Effector memory CD8-positive, alpha-beta T cell (primary cell): ENCODE measurements at places on chromosomes 3 and 15.

- DNase-seq = no peak
Measured at GRCh38 chr3:24526640-24527212, 32.1 kb upstream of the THRB start.

DNA sequence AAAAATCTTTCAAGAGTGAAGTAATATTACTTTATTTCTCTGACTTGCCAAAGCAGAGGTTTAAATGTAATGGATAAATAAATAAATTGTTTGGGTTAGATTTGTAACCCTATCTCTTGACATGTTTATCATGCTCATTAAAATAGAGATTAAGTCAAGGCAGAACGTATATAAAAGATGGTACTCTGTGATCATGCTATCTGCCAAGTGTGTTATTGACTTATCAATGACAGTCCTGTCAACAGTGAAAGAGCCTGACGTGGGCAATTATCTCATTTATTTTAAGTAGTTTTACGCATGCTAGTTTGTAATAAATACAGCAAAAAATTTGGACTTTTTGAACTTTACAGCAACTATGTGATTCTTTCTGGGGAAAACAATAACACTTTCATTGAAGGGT, 43.7 kb downstream of the PROS1 start:
- no peak for DNase-seq

GRCh38 chr15:98650417-98651035, 2.2 kb downstream of the IGF1R start:
- DNase-seq = peak; percentile 44

- no peak for DNase-seq
Measured at GRCh38 chr15:63344731-63345390, 36.8 kb downstream of the CA12 start.

DNA sequence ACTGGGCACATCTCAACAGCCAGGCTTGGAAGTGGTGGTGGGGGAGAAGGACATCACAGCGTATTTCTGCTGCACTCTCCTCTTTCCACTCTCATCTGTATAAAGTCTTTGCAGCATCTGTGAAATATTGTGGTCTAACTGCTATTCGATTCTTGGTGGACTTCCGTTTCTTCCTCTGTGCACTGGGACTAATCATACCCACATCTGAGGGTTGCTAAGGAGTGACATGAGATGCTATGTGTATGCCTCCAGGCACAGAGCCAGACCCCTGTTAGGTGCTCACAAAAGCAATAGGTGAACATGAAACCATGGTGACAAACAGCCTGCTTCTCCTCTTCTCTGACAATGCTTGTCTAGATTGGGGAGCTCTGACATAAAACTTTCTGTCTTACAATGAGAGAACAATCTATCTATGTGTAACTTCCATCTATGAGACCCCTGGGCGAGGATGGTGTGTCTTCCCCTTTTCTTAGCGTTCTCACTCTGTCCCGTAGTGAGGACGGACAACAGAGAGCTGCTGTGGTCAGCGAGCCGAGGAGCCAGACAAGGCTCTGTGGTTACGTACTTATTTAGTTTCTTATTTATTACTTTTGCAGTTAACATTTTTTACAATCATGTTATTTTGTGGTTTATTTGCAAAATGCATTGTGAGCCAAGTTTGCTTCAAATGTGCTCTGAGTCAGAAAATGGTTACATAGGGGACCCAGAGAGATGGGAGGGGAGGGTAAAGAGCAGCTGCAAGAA, 196.7 kb upstream of the TPRG1 start:
- DNase-seq = peak; percentile 18
